ENCODE measurements at places on chromosomes 3 and 15.

- DNase-seq: no peak
Observed at GRCh38 chr15:39878406-39878785, 41.7 kb downstream of the GPR176 start.

GRCh38 chr15:76139368-76140073 lies 79.7 kb downstream of the TMEM266 start:
- peak; percentile 53 for DNase-seq

DNA sequence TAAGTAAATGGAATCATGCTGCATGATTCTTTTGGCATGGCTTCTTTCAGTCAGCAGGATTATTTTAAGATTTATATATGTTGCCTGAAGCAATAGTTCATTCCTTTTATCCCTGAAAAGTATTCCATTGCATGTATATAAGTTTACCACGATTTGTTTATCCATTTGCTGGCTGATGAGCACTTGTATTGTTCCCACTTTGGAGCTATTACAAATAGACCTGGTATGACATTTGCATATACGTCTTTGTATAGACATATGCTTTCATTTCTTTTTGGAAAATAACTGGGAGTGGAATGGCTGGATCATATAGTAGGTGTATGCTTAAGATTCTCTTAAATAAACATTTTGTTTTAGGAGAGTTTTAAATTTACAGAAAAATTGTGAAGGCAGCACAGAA lies 79.3 kb upstream of the CBLB start:
- no peak for DNase-seq

DNA sequence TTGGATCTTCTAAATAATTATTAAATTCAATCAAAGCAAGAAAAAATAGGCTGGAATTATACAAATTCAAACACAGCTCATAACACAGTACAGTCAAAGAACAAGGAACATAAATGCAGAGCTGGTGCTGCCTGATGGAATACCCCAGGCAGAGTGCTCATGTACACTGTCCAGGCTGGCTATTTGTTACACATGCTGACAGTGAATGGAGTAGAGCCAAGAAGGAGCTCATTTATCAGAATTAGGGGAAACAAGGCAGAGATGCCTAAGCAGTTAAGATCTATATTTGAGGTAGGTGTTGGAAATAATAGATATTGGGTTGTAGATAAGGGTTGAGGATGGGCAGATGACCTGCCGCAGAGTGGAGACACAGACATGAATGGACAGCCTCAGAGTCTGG lies 788.2 kb upstream of the ARPP21 start:
- no peak for DNase-seq

GRCh38 chr15:38587214-38587613 lies 22.6 kb upstream of the RASGRP1 start:
- DNase-seq: no peak

- no peak for DNase-seq
Observed at GRCh38 chr3:194767446-194768207, 81.9 kb downstream of the FAM43A start.

DNA sequence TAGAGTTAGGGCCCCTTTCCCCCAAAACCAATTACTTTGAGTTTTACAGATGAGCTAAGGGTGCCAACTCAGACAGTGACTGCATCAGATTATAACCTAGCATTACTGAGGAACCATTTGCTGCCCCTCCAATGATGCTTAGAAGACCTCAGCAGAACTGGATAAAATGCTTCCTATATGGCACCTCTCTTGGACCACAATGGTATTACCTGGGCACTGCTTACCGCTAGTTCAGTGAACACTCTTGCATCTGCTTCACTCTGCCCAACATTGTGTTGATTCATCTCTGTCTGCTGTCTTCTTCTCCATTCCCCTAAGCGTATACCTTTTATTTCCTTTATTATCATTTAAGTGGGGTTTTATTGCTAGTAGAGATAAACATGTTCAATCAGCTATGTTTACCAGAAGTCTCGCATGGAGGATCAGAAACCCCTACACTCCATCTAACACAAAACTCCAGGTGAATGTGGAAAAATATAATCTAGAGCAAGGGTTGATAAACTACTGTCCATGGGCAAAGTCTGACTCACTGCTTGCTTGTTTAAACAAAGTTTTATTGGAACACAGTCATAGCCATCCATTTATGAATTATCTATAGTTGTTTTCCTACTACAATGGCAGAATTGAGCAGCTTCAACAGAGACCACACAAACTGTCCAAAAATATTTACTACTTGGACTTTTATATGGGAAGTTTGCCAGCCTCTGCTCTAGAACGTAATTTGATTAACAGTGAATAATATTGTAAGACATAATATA lies 100.2 kb upstream of the PTX3 start:
- DNase-seq: no peak

- DNase-seq: no peak
Observed at GRCh38 chr3:137105277-137105977, 147.6 kb downstream of the IL20RB start.

GRCh38 chr3:109702976-109703375 lies 365.6 kb upstream of the DPPA4 start:
- DNase-seq: no peak
